ENCODE measurements at places on chromosomes 5 and 9.

- DNase-seq, result no peak
Measured at GRCh38 chr9:105861972-105862371, 167.6 kb downstream of the TMEM38B start.

DNA sequence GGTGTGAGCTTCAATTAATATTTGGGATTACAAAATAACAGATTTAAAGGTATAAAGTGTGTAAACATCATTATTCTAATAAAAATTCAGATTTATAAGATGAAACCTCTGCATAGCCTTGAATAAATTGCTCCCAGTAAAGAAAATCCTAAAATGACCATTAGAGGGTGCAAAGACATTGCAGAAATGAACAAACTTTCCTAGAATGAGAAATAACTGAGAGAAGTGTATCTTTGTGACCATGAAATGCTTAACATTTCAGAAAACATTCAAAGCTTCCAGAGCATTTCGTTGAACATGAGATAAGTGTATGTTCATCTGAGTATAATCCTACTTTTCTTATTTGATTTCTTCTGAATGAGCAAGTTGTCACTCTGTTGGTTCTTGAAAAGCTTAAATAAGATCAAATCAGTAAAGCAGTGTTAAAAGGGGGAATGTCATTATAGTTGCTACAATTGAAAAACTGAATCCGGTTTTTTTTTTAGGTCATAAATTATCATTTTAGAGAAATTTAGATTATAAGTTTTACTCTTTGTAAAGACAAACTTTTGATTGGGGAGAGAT is 24.7 kb upstream of the NUDT12 start:
- DNase-seq, result peak; percentile 45

GRCh38 chr9:83772860-83773259 is 44.7 kb downstream of the GKAP1 start:
- no peak for DNase-seq

- no peak for DNase-seq
Measured at GRCh38 chr9:78674874-78675273, 377.9 kb downstream of the PSAT1 start.

GRCh38 chr5:177099422-177100093 is 12.8 kb downstream of the FGFR4 start:
- DNase-seq, result no peak

DNA sequence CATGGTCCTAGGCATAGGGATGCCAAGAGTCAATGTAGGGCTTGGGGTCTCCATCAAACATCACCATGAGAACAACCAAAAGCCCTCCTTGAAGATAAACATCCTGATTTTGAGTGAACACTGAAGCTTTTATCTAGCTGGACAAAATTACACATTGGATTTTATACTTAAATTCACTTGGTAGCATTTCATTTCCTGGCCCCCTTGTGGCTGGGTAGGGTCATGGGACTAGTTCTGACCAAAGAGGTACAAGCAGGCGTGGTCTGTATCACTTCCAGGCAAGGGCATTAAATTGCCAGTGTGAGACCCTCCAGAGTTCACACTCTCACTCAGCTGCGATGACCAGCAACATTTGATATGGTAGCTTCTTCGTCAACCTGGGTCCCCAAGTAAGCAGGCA is 320.3 kb downstream of the ACTL7B start:
- no peak for DNase-seq

Data from mesenchymal stem cell (in vitro differentiated cells and primary cell).